ENCODE measurements at places on chromosomes 16 and 17. TPM values are rescaled to one million over a fixed set of nuclear protein-coding genes. Genes with fewer than 3 reads are reported as not detected.
A peak's percentile ranks its signal among the peaks of the same experiment; 100 is the strongest.

DNA sequence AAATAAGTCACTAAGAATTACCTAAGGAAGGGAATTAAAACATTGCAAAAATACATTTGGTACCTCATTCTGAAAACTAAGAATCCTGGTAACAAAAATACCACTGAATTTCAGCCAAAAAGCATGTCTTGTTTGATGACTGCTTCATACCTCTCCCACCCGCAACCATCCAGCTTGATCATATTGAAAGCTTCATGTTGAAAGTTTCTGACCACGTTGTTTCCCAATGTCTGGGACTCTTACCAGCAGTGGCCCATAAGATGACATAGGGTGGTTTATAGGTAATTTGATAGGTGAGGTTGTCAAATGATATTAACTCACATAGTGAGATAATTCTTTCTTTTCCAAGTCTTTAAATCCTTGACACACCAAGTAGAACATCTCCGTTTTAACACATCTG lies 139.3 kb downstream of the CDH11 start:
- DNase-seq: no peak

- DNase-seq: no peak
Observed at GRCh38 chr16:89177501-89177900, 6.0 kb downstream of the CDH15 start.

DNA sequence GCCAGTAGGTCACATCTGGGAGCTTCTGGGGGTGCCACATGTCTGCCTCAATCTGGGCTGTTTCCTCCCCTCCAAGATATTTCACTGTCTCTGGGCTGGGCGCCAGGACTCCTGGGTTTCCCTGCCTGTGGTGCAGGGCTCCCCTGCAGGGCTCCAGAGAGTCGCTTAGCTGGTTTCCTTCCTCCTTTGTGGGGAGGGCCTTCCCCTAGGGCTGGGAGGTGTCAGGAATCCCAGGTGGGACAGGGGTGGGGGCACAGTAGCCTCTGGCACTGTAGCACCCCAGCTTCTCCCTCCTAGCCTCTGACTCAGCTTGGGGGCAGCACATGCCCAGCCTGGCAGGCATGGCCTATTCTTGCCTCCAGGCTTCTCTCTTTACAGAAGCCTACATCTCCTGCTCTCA lies 2.6 kb downstream of the RARA start:
- DNase-seq: no peak

DNA sequence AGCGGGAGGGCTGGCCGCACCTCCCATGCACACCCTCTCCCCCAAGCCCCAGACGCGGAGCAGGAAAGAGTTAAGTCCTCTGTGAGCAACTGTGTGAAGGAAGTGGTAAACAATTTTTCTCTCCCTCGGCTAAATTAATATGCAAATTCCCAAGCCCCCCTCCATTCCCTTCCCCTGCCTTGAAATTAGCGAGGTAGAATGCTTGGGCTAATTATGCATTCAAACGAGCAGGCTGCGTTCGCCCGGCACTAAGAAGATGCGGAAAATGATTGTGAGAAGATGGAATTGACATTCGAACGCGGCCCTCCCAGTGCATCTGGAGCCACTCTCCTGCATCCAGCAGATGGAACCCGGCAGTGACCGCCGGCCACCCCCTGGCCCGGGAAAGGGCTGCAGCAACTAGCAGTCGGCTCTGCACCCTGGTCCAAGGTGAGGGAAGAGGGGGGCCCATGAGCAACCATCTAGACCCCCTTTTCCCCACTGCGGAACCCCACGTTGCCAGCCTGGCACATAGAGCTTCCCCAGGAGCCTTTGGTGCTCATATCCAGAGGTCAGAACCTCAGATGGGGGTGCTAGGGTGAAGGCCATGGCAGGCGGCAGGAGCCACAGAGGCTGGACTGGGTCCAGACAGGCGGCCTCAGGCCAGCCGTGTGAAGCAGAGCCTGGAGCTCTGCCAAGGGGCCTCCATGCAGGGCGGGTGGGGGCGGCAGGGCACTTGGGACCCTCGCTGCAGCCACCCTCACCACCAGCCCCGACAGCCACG lies 49.1 kb upstream of the ACSF3 start:
- DNase-seq: no peak

GRCh38 chr16:9258423-9259051 lies 167.1 kb downstream of the HAPSTR1 start:
- peak; percentile 26 for DNase-seq

DNA sequence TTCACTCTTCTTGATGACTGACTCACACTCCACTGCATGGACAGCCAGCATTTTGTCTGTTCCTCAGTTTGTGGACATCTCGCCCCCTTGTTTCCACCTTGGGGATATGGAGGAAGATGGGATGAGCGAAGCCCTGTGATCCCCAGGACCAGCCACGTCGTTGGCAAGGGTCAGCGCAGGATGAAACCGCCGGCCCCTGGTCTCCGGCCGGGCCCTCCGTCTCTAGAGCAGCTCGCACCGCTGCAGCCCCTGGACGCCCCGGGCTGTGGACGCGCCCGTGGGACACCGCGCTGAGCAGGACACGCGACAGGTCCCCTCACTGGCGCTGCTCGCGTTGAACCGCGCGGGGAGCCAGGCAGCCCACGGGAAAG lies 604 bp upstream of the ZC3H18 start:
- DNase-seq: no peak

DNA sequence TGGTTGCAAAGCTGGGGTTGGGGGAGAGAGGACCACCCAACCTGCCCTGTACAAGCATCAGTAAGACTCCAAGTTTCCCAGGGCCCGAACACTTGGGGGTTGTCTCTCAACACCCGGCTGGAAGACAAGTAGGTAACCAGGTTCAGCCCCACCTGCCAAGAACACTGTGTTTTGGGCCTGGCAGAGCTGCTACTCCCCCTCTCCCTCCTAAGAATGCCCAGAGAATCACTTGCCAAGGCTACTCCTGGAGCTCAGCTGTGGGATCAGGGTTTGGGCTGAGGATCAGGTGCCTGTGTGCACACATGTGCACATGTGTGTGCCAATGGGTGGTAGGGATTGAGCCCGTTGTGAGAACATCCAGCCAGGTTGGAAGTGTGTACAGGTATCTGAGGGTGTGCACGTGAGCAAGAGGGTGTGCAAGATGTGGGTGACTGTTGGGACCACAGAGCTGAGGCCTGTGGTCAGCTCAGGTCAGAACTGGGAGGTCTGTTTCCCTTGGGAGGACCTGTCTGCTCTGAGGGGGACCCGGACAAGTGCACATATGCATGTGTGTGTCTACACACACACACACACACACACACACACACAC lies 2.3 kb downstream of the HSD11B2 start:
- DNase-seq: no peak

DNA sequence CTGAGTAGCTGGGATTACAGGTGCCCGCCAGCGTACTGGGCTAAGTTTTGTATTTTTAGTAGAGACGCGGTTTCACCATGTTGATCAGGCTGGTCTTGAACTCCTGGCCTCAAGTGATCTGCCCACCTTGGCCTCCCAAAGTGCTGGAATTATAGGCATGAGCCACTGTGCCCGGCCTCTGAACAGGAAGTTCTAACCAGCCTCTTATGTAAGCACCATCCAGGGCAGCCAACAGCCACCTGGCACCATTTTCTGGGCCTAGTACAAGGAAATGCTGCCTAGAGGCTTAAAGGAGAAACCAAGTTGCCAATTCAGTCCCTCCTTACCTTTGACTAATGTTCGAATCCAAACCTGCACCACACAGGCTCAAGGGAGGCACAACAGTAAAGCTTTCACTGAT lies 8.5 kb upstream of the SLC39A11 start:
- no peak for DNase-seq

DNA sequence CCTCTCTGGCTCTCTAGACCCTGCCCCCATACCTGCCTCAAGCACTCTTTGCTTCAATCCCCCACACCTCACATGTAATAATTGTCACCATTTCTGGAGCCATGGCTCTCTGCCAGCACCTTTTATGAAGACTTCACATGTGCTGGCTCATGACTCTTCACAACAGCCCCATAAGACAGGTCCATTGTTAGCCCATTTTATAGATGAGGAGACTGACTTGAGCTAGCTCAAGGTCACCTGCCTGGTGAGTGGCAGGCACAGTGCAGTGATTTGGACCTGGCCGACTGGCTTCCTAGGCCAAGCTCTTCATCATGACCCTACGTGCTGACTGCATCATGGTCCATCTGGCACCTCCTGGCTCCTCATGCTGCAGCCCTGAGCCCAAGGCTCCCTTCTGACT lies 25.0 kb downstream of the FAM20A start:
- DNase-seq: no peak

GRCh38 chr17:58605470-58605869 lies 86.4 kb downstream of the TEX14 start:
- DNase-seq: no peak

DNA sequence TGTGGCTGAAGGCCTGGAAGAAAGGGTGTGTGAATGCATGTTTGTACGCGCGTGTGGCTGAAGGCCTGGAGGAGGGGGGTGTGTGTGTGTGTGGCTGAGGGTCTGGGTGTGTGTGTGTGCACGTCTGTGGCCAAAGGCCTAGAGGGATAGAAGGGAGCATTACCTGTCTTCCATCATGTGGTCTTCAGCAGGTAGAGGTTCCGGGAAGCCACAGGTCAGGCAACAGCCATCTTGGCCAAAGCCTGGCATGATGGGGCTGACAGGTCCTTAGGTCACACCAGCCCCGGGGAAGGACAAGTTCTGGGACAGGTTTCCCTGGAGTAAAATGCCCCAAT lies 5.2 kb downstream of the LITAFD start:
- no peak for DNase-seq

DNA sequence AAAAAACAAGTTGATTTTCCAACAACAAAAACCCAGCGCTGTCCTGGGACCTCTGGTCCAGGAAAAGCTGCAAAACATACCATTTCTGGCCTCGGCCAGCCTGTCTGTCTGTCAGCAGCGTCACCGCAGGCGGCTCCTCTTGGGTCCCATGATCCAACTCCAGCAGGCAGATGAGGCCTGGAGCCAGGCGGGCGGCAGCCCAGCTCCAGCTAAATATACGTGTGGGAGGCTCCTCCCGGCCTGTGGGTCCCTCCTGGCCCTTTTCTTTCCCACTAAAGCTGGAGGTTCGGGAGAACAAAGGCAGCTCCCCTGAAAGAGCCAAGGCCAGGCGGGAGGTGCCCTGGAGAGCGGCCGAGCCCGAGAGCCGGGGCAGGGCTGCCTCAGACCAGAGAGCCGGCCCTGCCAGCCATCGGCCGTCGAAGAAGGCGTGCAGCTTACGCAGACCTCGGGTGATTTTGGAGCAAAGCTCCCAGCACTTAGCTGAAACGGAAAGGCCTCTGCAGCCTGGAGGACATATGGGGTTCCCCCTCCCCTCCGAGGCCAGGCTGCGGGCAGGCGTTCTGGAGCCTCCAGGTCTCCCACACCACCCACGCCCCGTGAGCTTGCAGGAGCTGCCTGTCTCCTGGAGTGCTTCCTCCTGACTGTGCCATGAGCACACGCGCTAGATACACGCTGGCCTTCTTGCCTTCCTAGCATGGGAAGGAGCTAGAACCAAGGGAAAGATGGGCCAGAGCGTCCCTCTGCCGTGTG lies 19.9 kb upstream of the JPH3 start:
- no peak for DNase-seq

GRCh38 chr17:78401246-78401645 lies 22.8 kb downstream of the PGS1 start:
- DNase-seq: no peak

DNA sequence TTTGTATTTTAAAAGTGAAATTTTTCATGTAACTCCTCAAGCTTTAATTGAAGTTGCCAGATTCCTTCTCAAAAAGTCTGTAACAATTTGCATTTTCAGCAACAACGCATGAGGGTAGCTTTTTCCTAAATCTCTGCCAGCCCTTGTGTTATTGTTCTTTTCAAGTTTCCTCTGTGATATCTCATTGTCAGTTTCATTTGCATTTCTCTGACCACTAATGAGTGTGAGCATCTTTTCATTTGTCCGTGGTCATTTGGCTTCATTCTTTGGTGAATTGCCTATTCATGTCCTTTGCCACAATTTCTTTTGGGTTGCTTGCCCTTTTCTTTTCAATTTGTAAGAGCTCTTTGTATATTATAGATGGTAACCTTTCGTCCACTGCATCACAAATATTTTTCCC lies 68.0 kb upstream of the NKD1 start:
- no peak for DNase-seq

DNA sequence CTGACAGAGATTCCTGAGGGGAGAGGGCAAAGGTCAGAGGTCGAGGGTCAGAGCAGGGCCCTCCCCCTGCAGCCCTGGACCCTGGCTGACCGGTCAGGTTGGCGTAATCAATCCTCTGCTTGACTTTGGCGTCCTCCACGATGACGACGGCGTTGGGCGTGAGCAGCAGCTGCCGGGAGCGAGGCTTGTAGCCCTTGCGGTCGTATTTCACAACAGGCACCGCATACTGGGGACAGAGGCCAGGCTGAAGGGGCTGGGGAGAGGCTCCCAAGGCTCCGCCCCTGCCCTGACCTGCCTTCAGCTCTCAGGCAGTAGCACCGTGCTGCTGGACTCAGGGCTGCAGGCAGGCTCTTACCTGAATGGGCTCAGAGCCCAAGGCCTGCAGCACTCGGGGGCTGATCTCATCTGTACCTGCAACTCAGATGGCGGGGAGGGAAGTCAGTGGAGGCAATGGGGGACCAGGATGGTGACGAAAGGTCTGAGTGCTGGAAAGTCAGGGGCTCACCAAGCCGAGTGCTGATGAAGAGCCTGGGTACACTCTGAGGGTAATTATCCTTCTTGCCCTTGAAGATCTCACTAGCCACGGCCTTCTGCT lies 12.0 kb upstream of the CRK start:
- DNase-seq: peak; percentile 72

GRCh38 chr16:337975-338575 lies 14.4 kb downstream of the AXIN1 start:
- DNase-seq: no peak

- peak; percentile 31 for DNase-seq
Observed at GRCh38 chr16:70267516-70267915, 15.8 kb upstream of the EXOSC6 start.

GRCh38 chr17:39240631-39241030 lies 14.9 kb upstream of the STAC2 start:
- no peak for DNase-seq

The MYH1 gene
- 0.06 TPM for polyA plus RNA-seq

The CASKIN1 gene
- 1.8 TPM for polyA plus RNA-seq

The SOST gene
- polyA plus RNA-seq: 51.8 TPM

The LRRC46 gene
- polyA plus RNA-seq: 4.1 TPM

The TMEM235 gene
- not detected for polyA plus RNA-seq

The CDH1 gene
- 116 TPM for polyA plus RNA-seq

The HSD11B2 gene
- polyA plus RNA-seq: 57.3 TPM

The PRR35 gene
- 16.0 TPM for polyA plus RNA-seq

The ASGR1 gene
- polyA plus RNA-seq: 8.1 TPM

The TBC1D3H gene
- not detected for polyA plus RNA-seq

The CACNG1 gene
- not detected for polyA plus RNA-seq

The SPNS2 gene
- 44.2 TPM for polyA plus RNA-seq
